Activated T-cell treated with anti-CD3 and anti-CD28 coated beads, Interleukin-2, amount 50 U/mL, for 1 hour (primary cell): ENCODE measurements at places on chromosomes 3 and 15.

DNA sequence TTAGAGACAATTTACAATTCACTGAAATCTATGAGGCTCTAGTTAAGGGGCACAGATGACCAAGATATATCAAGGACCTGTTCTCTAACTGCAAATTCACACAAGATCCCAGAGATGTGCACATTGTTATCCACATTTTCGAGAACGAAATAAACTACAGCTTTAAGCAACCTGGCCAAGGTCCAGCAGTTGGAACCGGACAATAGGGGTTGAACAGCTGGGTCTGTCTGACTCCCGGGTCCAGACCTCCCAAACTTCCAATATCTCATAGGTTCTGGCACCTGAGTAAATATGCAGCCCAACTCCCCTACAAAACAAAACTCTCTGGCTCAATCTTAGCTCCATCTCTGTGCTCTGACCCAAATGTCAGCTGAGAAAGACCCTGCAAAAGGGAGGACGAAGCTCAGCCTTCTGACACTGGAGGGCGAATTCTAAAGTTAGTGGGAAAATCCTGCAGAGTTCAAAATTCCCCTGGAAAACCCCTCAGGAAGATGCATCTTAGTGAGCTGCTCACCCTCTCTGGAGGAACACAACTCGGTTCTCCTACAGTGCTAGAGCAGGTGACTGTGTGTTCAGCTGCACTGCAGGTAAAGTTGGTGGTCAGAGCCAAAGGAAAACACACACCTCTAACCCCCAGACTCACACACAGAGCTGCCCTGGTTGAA lies 14.2 kb upstream of the SPATA12 start:
- DNase-seq, result no peak

DNA sequence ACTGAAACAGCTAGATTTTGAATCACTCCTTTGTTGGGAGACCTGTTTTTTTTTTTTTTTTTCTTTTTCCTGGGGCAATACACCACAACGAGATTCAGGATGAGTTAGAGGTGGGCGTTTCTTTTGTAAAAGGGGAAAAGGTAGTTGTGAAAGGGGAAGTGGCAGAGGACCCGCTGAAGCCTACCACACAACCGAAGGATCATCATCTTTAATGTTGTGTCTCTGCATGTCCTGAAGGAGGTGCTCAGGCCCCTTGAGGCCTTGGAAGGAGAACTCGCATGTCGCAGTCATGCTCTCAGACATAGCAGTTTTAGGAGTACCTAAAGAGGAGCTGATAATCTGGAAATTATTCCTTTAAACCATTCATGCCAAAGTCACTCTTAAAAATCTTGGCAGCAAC lies 137.9 kb upstream of the LRIG1 start:
- DNase-seq, result no peak

DNA sequence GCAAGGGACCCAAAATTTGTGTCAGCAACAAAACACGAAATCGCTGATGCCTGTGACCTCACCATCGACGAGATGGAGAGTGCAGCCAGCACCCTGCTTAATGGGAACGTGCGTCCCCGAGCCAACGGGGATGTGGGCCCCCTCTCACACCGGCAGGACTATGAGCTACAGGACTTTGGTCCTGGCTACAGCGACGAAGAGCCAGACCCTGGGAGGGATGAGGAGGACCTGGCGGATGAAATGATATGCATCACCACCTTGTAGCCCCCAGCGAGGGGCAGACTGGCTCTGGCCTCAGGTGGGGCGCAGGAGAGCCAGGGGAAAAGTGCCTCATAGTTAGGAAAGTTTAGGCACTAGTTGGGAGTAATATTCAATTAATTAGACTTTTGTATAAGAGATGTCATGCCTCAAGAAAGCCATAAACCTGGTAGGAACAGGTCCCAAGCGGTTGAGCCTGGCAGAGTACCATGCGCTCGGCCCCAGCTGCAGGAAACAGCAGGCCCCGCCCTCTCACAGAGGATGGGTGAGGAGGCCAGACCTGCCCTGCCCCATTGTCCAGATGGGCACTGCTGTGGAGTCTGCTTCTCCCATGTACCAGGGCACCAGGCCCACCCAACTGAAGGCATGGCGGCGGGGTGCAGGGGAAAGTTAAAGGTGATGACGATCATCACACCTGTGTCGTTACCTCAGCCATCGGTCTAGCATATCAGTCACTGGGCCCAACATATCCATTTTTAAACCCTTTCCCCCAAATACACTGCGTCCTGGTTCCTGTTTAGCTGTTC lies 34.9 kb downstream of the CHDH start:
- no peak for DNase-seq

- no peak for DNase-seq
These were observed 104.4 kb upstream of the UBE3A start for GRCh38 chr15:25543196-25543595.

- DNase-seq, result no peak
These were observed 371 bp upstream of the CLSTN2 start for GRCh38 chr3:139934613-139935015.

- DNase-seq, result no peak
These were observed 210.7 kb upstream of the UBE2E1 start for GRCh38 chr3:23594894-23595670.

- DNase-seq, result no peak
These were observed 73.0 kb downstream of the UQCC5 start for GRCh38 chr3:52609316-52609815.

DNA sequence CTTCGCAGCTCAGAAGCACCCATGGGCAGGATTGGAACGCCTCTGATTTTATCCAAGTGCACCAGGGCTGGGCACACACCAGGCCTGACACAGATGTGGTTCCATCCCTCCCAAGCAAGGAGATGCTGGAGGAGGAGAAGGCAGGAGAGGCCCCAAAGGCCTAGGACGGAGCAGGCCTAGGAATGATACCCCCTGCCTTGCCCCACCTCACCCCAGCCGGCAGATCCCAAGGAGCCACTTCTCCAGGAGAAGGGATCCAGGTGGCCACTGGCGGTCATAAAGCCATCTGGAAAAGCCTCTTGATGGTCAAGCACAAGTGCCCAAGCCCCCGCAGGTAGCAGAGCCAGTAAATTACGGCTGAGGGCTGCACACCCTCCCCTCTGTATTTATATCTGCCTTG lies 211.8 kb downstream of the TBC1D2B start:
- no peak for DNase-seq

- no peak for DNase-seq
These were observed 261.6 kb upstream of the LYSMD4 start for GRCh38 chr15:99994849-99995248.

DNA sequence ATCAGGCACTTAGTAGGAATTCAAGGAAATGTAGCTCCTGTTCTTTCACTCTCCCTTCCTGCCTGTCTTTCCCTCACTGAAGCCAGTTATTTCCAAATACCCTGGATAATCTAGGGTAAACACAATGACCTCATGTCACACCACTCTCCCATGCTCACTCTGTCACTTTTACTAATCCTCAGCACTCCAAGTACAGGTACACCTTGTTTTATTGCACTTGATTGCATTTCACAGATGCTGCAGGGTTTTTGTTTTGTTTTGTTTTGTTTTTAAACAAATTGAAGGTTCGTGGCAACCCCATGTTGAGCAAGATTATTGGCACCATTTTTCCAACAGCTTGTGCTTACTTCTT lies 40.8 kb downstream of the PPM1L start:
- no peak for DNase-seq

DNA sequence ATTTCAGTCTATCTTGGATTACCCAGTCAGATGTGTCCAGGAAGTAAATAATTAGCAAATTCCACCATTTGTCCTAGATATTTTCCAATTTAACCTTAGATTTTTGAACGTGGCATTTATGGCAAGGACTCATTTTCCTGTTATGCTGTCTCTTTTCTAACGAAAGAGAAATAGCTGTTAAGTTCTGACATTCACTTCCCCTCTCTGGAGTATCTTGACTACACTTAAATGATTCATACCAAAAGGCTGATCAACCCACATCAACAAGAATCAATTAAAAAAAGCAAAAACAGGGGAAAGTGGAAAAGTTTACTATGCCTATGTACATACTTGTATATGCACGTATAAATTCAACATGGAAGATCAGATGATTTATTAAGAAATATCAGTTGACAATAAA lies 149.9 kb downstream of the FRMD5 start:
- no peak for DNase-seq

DNA sequence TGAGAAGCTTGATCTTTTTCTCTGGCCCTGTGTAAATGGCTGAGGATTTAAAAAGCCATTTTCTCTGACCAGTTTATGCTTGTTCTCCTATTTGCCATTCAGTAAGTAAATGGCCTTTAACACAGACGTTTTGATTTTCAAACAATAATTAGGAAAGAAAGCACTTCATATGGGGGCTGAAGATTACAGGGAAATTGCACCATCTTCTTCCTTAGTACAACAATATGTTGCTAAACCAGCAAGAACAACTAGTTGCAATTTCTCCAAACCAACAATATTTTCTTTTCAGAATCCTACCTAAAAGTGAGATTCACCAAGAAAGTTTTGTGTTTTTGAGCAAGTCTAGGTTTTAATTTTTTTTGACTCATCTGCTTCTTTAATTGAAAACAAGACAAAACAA lies 80.5 kb upstream of the CCNL1 start:
- no peak for DNase-seq

- DNase-seq, result no peak
These were observed 56.9 kb upstream of the FLNB start for GRCh38 chr3:57951066-57951882.

GRCh38 chr3:47003056-47003410 lies 23.6 kb downstream of the NBEAL2 start:
- no peak for DNase-seq
